NCI-H187 treated with DMSO at 0.1 percent for 48 hours (cell line): ENCODE measurements at places on chromosomes 3 and 15.

- no peak for DNase-seq
These were observed 100.4 kb upstream of the PPP2R3A start for GRCh38 chr3:135865085-135865484.

- DNase-seq: no peak
These were observed at the start of gene PLSCR4 for GRCh38 chr3:146250449-146251382. PLSCR4 (minus strand) TSS chr3:146251105; CDS start chr3:146222071, 29,034 bp downstream.

GRCh38 chr15:78103406-78104118 is 11.2 kb downstream of the SH2D7 start:
- no peak for DNase-seq

DNA sequence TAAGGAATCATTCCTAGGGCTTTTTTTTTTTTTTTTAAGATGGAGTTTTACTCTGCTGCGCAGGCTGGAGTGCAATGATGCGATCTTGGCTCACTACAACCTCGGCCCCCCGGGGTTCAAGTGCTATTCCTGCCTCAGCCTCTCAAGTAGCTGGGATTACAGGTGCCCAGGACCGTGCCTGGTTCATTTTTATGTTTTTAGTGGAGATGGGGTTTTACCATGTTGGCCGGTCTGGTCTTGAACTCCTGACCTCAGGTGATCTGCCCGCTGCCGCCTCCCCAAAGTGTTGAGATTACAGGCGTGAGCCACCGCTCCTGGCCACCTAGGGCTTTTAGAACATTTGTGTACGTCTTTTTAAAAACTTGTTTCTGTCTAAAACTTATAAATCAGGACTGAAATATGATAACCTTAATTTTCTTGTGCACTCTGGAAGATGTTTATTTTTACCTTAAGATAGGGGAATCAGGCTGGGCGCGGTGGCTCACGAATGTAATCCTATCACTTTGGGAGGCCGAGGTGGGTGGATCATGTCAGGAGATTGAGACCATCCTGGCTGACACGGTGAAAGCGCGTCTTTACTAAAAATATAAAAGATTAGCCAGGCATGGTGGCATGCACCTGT is 21.8 kb downstream of the PIAS1 start:
- no peak for DNase-seq

DNA sequence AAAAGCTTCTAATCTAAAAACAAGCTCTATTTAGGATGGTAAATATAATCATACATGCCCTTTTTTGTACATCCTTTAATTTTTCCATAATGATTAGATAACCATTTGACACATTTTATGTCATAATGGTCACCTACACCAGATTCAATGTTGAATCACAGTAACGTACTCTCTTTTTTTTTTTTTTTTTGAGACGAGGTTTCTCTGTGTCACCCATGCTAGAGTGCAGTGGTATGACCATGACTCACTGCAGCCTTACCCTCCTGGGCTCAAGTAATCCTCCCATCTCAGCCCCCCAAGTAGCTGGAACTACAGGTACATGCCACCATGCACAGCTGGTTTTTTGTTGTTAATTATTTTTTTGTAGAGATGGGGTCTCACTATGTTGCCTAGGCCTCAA is 49.2 kb downstream of the PROS1 start:
- no peak for DNase-seq

DNA sequence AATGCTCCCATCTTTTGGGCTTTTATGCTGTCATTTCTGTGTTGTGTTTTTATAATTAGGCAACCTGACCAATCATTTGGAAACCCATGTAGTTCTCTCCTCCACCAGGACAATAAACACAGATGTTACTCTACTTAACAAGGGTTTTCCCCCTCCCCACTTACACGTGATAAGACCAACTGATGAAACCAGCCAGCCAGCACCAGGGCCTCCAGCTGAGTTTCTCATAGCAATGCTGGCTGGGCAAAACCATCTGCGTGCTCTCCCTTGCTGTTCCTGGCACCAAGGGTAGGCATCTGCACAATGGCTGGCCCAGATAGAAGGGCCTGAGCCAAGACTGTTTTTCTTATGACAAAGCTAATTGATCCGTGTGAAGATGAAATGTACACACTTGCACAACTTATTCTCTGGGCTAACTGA is 310.4 kb downstream of the PLCL2 start:
- no peak for DNase-seq

- no peak for DNase-seq
These were observed 133.6 kb upstream of the PRICKLE2 start for GRCh38 chr3:64358853-64359252.

DNA sequence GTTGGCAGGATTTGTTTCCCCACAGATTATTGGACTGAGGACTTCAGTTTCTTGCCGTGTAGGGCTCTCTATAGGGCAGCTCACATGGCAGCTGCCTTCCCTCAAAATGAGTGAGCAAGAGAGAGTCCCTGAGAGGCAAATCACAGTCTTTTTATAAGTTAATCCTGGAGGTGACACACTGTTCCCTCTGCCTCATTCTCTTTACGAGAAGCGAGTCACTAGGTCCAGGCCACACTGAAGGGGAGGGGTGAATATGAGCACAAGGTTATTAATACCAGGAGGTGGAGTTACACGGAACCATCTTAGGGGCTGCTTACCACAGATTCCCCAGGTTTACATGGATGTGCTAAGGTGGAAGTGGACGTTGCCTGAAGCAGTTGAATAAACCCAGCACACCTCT is 77.0 kb downstream of the LPP start:
- no peak for DNase-seq

- no peak for DNase-seq
These were observed 23.7 kb downstream of the OXNAD1 start for GRCh38 chr3:16288664-16289063.

GRCh38 chr3:69403454-69403853 is 17.6 kb upstream of the FRMD4B start:
- no peak for DNase-seq

GRCh38 chr15:62462268-62462667 is 297.2 kb upstream of the C2CD4B start:
- DNase-seq: no peak

GRCh38 chr3:175346573-175347356 is 487.6 kb downstream of the NAALADL2 start:
- no peak for DNase-seq

DNA sequence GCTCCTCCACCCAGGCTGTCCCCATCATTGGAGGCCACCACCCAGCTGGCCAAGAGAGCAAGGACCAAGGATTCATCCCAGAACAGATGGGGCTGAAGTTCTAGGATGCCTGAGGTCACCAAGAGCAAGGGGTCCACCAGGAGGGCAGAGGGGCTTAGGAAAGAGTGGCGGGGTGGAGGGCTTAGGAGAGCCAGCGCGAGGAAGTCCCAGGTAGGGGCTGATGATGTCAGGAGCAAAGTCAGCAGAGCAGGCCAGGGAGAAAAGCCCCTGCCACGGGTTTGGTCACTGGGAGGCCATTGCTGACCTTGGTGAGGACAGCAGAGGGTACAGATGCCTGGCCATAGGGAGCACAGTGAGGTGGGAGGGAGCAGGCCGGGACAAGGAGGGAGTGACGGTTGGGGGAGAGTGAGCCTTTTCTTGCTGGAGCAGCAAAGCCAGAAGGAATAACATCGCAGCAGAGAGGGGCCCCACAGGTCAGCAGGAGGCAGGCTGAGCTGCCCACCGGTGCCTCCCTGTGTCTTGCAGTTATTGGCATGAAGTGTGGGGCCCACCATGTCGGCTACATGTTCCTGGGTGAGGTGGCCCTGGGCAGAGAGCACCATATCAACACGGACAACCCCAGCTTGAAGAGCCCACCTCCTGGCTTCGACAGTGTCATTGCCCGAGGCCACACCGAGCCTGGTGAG is 5.2 kb downstream of the PARP3 start:
- no peak for DNase-seq

- no peak for DNase-seq
These were observed 82.7 kb downstream of the RARB start for GRCh38 chr3:25510797-25511196.

GRCh38 chr3:170553788-170554757 is 31.8 kb downstream of the SLC7A14 start:
- no peak for DNase-seq

GRCh38 chr15:73882761-73883419 is 9.5 kb downstream of the TBC1D21 start:
- no peak for DNase-seq

DNA sequence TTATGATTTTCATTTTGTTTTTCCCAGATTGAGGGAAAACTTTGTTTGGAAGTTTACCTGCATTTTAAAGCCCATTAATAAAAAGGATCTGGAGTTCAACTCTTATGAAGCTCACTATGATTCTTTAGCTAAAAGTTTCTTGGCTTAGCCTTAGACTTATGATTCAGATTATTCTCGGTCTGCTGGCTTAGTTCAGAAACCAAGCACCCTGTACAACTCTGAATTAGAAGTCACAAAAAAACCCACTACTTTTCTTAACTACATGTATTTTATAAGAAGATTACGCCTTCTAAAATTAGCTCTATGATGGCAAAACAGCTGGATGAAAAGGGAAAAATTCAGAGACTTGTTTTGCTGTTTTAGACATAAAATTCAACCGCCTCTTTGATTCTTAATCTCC is 14.3 kb upstream of the DENND4A start:
- DNase-seq: no peak

DNA sequence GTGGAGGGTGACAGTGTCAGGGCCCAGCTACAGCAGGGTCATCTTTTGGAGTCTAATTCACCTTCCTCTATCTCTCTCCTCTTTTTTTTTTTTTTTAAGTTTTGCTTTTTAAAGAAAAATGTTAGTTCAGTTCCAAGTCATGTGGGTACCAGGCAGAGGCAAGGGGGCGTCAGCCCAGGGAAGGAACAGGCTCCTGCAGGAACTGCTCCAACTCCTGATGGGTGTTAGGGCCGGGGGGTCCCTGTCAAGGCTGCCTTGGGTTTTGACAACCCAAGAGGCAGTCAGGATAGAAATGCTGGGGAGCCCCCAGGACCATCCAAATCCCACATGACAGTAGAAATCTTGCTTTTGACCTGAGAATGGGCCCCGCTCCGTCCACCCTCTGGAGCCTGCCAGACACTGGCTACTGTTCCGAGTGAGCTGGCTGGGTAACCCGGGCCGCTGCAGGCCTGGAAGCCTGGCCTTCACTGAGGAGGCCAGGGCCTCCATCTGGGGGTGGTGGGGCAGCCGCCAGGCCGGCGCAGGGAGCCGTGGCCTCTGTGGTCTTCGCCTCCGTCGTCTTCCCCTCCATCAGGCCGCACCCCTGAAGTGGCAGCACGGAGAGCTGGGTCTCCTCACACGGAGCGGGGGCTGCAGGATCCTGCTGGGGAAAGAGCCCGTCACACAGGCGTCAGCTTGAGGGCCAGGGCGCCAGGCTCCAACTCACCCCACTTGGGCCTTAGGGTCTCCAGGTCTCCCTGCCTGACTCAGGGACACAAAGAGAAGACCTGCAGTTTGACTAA is 24.2 kb downstream of the RNU5B-1 start:
- no peak for DNase-seq

GRCh38 chr3:111951032-111951431 is 27.8 kb upstream of the ABHD10 start:
- no peak for DNase-seq

DNA sequence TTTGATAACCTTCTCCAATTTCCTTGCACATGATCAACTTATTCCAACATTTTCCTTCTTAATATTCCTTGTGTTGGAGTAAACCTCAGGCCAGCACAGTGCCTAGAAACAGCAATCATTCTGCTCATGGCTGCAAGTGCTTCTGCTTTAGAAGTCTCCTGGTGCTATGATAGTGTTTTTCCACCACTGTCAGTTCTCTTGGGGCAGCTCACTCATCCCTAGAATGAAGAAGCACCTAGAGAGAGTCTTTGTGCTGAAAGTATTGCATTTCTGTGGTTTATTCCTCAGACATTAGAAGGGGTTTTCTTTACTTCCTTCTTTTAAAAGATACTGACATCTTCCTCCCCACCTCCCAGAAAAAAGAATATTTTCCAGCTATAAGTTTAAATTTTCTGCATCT is 183.5 kb downstream of the RYR3 start:
- DNase-seq: no peak

- DNase-seq: no peak
These were observed 23.5 kb downstream of the TMEM43 start for GRCh38 chr3:14148041-14148985.

- no peak for DNase-seq
These were observed 92.1 kb downstream of the SLMAP start for GRCh38 chr3:57848177-57848738.

GRCh38 chr3:167930453-167930852 is 165.3 kb downstream of the GOLIM4 start:
- no peak for DNase-seq

- no peak for DNase-seq
These were observed 286.2 kb upstream of the STT3B start for GRCh38 chr3:31246293-31247062.

DNA sequence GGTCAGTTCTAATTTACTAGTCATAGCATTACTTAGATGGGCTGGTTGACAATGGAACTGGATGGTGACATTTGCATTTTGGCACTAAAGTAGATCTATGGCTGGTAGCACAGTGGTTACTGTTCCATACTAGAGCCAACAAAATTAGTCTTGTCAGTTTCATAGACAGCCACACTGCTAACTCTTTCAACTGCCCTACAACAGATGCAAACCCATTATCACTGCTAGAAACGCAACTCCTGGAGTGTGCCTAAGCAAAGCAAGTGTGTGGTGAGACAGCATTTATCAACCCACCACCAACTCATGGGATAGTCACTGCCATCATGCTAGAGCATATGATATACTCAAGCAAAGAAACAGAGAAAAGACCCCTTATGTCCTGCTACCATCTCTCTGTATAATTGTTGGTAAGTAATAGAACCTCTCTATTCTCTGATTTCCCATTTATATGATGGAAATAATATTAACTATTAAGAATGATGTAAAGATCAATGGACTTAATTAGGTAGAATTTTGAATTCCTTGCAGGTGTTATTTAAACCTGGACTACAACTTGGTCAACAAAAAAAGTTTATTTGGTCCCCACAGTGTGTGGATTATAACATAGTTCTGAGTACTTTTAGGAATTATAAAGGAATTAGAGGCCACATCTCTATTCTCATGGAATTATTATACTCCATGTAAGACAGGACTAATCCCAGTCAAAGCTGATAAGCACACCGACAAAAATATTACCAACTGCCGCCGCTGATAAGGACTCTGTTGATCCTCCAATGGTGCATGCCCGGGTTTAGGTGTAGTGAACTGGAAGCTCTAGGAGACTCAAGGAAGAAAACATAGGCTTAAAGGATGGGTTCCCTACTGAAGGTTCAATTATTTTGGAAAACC is 19.9 kb upstream of the ABHD5 start:
- no peak for DNase-seq

- DNase-seq: no peak
These were observed 576.9 kb downstream of the OTOL1 start for GRCh38 chr3:162073422-162073975.

DNA sequence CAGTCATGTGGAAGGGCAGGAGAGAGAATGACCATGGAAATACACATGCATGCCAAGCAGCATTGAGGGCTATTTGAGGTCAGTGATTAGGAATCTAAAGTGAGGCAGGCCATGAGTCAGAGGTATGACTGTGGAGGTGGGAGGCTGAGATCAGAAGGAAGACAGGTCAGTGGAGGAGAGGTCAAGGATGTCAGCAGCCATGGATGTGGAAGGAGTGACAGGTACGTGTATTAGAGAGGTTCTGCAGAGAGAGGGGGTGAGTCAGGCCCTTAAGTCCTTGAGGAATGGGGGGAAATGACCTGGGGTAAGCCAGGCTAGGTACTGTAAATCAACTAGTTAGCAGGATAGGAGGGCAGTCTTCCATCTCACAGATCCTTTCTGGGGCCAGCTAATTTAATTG is 166.6 kb downstream of the ANO10 start:
- DNase-seq: no peak
